ENCODE measurements at places on chromosomes 3 and 15.

DNA sequence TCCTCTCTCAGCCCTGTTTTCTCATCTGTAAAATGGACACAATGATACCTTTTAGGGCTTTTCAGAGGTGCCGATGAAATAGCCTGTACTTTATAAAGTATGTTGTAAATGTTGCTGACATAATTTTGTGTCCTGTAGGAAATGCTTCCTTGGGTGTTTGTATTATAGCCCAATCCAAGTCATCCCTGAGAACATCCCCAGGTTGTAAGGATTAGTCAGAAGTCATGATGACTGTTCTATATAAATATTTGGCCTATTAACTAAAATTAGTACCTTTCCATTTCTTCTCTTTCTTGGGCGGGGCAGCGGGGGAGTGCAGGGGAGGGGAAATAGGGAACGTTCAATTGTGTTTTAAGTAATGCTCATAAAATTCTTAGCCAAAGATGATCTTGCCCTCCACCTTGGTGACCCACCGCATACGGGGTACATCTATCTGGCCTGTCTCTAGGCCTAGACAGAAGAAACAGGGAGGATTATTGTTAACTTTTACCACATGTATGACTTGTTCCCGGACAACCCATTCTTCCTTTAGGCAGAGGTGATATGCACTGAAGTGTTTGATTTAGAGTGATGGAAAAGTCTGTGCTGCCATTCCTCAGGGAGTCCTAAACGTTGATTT lies 120.7 kb downstream of the VGLL4 start:
- DNase-seq = no peak

DNA sequence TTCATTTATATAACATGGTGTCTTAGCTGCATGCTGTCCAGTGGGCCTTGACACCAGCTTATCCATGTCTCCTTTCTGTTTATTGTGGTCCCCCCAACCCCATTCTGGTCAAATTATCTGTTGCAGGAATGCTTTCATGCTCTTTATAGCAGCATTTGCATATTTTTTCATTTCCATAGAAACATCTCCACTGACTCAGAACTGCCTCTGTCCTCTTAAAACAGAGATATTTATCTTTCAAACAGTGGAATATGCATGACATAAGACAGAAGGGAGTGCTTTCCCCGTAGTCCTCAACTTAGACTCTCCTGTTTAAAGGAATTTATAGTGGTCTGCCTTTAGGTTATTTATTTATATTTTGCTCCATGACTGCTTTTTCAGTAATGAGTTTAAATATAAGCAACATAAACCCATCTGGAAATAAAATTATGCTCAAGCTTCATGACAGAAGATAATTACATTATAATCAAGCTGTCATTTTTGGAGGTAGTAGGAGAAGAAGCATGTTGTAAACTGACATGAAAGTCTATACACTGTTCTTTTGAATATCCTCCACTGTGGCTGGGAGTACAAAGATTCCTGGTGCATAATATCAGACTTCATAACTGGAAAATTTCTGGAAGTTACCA lies 179.5 kb upstream of the CD96 start:
- DNase-seq = no peak

DNA sequence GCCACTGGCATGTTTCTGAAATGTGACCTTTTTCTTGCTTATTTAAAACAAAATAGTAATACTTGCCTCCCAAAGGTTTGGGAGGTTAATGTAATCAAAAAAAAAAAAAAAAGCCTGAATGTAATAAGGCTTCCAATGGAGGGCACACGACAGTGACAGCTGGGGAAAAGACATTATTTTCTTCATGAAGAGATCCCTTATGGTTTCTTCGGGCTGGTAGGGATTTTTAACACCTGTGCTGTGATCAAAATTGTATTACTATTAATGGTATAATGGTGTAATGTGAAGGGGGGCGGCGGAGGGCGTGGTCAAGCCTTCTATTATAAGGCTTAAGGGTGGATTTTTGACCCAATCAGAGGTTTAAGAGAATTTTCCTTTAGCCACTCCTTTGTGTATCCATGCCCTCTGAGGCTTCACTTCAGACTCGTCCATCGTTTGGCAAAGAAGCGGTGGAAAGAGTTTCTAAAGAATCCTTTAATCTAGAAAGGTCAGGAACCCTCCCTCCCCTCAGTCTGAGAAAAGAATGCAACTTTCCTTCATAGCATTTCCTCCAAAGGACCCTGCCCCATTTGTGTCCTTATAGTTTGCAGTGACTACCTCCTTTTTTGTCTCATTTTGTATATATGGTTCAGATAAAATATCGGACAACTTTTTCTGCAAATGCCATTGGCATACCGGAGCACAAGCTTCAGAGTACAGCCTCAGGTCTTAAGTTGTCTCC lies 89.5 kb upstream of the CHD2 start:
- no peak for DNase-seq

DNA sequence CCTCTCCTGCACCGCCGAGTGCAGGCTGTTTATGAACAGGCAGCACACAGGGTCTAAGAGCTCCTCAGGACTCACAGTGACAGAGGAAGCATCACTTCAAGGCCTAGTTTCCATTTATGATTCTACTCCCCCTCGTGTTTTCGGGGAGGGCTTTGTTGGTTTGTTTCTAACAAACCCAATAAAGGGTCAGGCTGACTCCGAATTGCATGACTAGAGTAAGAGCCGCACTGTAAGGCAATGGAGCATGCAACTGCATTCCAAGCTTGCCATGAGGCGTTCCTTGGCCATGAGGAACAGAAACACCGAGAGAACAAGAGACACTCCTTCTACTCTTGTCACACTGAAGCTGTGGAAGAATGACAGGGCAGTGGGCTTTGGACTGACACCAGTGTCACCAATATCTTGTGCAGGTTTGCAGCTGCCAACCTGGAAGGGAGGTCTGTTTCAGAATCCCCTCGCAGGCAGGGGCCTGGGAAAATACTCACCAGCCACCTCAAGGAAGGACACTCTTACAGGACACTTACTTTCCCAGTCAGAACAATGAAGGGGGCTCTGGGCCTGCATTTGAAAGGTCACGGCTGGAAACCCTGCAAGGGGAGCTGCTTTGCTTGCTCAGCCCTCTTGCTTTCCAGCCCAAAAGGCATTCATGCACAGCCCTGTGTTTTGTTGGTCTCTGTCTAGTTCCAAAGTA lies 96.8 kb downstream of the ADAMTS17 start:
- DNase-seq = no peak

GRCh38 chr3:78076379-78076778 lies 1036.5 kb downstream of the ROBO2 start:
- no peak for DNase-seq

DNA sequence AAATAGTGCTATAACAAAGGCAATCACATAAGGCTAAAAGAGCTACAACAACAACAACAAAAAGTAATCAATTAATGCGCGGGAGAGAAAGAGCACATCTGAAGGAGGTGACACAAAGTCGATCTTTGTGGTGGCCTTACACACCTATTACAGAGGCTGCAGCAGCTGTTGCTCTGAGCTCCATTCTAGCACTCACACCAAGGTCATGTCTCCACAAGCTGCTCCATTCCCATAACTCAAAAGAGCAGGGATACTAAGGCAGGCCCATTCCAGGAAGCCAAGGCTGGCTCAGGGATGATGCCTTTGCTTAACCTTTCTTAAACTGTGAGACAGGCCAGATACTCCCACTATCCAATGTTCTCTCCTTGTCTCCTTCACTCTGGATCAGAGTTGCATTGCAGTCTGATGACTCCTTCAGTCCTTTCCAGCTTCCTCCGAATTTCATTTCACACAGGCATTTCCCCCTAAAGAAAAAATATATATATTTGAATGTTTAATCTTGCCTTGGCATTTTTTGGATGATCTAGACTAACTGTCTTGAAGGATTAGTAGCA lies 52.7 kb downstream of the SNTN start:
- DNase-seq = no peak

DNA sequence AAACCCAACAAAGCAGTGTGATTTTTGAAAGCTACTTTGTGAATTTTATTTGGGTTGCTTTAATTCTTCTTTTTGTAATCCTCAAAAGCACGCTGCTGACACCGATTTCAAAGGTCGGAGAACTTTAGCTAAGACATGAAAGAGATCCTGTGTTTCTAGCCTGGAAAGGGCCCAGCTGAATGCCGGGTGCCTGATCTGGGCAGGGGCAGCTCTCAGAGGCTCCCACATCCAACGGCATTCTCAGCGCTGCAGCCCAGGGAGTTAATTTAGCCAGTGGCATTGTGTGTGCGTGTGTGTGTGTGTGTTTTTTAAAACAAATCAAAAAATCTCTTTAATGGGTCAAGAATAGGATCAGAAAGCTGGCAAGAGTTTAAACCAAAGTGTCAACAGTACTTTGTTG lies 6.6 kb downstream of the RBP1 start:
- DNase-seq = no peak

GRCh38 chr3:60809857-60810610 lies 441.2 kb downstream of the FHIT start:
- DNase-seq = no peak

DNA sequence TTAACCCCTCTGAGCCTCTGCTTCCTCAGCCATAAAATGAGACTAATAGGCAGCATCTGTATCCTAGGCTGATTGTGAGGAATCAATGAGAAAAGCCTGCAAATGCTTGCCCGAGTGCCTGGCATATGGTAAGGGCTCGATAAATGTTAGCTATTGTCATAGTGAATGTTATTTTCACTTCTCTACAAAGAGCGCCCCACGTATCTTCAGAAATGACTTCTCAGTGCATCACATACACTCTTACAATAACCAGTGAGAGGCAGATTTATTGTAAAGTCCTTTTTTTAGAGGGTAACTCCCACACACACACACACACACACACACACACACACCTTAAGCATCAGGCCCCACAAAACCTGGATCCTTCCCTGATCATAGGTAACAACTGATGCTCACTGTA lies 60.5 kb upstream of the SPATA12 start:
- no peak for DNase-seq

- no peak for DNase-seq
These were observed 59.0 kb downstream of the GRIP2 start for GRCh38 chr3:14481018-14481645.

DNA sequence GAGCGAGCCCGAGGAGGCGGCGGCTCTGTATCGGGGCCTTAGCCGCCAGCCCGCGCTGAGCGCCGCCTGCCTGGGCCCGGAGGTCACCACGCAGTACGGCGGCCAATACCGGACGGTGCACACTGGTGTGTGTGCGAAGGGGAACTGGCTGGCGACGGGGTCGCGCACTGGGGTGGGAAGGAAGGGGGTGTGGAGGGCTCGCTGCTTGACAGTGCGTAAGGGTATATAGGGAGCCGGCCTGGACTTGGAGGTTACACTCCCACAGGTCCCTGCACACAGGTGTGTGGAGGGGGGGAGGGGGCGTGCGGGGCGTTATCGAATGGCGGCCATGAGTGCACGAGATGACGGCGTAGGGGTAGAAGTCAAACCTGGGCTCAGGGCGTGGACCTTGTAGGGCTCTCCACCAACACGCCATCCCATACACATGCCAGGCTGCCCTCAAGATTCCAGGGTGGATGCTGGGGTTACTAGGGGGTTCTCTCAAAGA lies 389 bp downstream of the APEH start:
- no peak for DNase-seq

GRCh38 chr15:60660290-60661051 lies 181.5 kb upstream of the ICE2 start:
- DNase-seq = no peak

- no peak for DNase-seq
These were observed 31.2 kb downstream of the DPH6 start for GRCh38 chr15:35514759-35515158.

- no peak for DNase-seq
These were observed 405.1 kb downstream of the TUSC7 start for GRCh38 chr3:117114517-117115265.

- DNase-seq = no peak
These were observed 405.5 kb upstream of the CNTN4 start for GRCh38 chr3:1693145-1693544.

GRCh38 chr3:64143409-64144130 lies 81.7 kb downstream of the PRICKLE2 start:
- DNase-seq = no peak

DNA sequence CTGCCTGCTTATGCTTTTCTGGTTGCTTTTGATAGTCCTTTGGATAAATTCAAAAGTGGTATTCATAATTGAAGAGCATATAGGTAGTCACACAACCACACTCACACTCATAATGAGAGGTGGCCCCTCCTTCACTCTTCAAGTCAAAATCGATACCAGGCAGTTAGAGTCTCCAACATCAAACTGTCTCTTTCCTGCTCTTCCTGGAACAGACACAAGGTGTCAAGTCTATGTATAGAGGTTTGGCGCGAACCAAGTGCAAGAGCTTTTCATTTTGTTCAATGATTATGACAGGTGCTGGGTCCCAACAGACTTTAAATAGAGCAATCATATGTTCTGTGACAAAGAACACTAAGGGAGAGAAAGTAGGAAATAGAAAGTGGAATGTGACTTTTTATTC lies 29.9 kb upstream of the RGMA start:
- DNase-seq = no peak

GRCh38 chr3:127611251-127611650 lies 13.0 kb downstream of the MCM2 start:
- no peak for DNase-seq

GRCh38 chr15:69857686-69858391 lies 239.9 kb downstream of the TLE3 start:
- no peak for DNase-seq

DNA sequence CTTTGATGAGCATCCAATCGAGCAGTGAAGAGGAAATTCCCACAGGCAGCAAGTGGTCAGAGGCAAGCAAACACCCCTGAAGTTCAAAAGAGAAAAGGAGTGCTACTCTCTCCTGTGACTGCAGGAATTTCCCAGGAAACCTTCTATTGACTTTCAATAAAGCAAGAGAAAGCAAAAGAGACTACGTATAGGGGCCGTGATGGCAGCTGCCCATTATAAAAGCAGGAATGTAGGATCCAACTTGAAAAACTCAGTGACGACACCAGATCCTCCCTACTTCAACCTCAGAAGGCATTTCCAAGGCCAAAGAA lies 53.1 kb upstream of the IP6K2 start:
- DNase-seq = no peak

DNA sequence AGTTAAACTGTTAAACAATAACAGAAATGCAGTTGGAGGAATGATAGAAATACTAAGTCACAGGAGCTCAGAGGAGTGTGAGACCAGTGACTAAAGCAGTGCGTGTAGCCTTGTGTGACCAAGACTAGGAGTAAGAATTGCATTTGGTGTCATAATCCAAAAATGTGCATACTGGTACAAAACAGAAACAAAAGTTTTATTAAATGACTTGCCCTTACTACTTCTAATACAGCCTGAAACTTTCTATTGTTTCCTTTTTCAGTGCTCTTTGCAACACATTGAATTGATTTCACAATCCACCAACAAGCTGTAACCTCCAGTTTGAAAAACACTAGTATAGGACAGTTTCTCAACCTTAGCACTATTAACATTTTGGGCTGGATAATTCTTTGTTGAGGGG lies 17.1 kb downstream of the SNX1 start:
- no peak for DNase-seq
